ENCODE measurements at places on chromosomes 16 and 17.

GRCh38 chr17:75404223-75404730 is 1.2 kb downstream of the GRB2 start:
- DNase-seq = peak; percentile 93

DNA sequence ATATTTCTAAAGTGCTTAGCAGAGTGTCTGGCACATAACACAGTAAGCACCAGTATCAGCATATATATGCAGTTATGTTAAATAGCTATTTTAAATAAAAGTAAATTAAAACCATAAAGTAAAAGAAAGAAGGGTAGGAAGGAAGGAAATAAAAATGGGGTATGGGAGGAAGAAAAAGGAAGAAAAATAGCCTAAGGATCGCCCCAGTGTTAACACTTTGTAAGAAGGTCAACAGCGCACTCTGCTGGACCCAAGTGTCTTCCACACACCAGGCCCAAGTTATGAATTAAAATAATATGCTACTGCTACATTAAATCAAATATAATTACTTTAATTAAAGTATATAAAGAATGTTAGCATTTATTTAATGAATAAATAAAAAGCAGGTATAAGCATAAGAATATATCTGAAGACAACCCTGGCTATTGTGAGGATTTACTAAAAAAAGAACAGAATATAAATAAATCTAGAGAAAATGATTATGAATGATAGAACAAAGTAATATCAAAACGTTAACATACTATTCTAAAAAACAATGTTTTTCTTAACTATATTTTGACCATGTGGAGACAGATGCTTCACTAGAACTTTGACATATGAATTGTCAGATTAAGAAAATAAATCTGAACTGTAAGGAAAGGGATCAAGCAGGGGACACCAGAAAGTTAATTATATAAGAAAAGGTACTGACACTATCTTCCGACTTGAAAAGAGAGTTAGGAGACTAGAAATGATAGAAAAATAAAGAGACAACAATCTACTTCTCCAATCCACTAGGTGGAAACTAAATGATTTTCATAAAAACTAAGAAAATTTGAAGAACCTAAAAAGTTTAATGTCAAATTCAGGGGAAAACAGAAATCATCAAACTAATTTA is 25.9 kb downstream of the BRIP1 start:
- peak; percentile 87 for DNase-seq

- DNase-seq = no peak
Measured at GRCh38 chr17:51819341-51820219, 338.9 kb downstream of the CA10 start.

DNA sequence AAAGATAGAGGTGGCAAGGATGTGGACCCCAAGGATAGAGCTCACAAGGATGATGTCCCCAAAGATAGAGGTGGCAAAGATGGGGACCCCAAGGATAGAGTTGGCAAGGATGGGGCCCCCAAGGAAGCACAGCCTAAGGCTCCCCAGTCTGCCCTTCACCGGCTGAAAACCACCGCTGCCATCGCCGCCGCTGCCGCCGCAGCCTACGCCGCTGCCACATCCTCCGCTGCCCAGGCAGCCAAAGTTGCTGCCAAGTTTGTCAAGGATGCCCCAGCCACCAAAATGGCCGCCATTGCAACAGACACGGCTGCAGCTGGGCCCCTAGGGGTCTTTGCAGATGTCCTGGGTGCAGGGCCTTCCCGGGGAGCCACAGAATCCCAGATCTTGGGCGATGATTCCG is 19.9 kb downstream of the C16orf96 start:
- no peak for DNase-seq

DNA sequence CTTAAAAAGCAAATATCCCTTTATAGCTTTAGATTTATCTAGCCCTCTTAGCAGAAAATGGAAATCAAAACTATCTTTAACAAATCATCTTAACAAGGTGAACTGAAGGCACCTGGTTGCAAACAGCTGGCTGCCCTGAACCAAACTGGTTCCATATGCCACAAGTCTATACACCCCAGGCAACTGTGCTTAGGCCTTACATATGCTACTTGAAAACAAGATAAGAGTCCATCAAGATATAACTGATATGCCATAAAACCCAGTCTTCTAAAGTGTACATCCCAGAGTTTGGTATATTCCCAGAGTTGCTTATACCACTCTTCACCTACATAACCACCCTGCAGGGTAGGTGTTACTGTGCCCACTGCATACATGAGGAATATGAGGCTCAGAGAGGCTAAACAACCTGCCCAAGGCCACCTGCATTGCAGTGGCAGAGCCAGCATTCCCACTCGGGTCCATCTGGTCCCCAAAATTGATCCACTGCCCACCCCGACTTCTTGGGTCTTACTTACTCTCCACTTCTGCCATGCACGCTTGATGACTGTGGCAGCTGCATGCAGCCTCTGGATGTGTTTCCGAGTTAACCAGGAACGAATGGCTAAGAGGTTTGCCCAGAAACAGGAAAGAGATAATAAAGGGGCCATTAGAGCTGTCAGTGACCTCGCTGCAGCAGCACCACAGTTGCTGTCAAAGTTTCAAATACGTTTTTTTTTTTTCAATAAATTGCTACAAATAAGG is 12.2 kb downstream of the ZNHIT3 start:
- no peak for DNase-seq

- DNase-seq = no peak
Measured at GRCh38 chr17:10045871-10046658, 141.0 kb upstream of the RCVRN start.

DNA sequence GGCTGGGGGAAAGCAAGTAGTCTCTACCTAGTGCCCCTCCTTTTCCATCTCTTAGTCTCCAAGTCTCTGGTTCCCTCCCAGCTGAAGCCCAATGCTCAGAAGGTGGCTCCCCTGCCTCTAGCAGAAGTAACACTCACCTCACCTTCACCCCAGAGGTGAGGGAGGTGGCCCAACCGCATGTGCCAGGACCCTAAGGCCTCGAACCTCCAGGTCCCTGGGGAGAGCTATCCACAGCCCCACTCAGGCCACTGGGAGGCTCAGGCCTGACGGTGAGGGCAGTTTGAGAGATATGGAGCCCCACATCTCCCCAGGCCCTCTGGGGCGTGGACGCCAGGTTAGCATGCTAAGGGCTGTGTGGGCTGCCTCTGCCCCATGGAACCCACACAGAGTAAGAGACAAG is 5.8 kb downstream of the CBLN1 start:
- DNase-seq = no peak

DNA sequence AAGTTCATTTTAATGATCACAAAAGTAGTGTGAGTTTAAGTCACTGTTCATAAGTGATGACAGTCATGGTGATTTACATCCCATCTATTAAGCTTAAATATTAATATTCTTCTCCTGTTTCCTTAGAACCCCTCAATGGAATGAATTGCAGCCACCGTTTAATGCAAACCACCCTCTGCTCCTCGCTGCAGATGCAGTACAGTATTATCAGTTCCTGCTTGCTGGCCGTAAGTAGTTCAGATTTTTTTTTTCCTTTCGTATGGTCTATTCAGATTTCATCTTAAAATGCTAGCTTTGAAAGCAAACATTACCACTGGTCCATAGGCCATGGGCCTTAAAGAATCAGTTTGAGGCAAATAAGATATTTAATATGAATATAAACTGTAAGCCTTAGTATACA is 359.0 kb upstream of the TBX2 start:
- DNase-seq = no peak

DNA sequence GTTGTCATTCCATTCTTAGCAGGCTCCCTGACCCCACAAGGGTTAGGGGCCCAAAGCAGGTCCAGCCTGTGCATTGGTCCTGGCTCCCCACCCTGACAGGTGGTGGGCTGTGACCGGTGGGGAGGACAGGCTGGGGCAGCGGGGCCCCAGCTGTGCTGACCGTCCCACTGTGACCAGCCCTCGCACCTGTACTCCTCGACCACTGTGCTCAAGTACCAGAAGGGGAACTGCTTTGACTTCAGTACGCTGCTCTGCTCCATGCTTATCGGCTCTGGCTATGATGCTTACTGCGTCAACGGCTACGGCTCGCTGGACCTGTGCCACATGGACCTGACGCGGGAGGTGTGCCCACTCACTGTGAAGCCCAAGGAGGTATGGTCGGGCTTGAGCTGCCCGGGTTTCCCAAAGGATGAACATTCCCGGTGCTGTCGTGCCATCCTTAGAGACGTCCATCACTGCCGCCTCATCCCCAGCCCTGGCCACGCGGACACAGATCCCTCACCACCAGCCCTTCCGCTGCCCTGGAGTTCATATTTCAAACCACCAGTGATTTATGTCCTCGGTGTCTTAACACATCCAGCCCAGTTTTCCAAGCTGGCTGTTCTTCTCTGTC is 7.3 kb downstream of the DRC7 start:
- DNase-seq = no peak

DNA sequence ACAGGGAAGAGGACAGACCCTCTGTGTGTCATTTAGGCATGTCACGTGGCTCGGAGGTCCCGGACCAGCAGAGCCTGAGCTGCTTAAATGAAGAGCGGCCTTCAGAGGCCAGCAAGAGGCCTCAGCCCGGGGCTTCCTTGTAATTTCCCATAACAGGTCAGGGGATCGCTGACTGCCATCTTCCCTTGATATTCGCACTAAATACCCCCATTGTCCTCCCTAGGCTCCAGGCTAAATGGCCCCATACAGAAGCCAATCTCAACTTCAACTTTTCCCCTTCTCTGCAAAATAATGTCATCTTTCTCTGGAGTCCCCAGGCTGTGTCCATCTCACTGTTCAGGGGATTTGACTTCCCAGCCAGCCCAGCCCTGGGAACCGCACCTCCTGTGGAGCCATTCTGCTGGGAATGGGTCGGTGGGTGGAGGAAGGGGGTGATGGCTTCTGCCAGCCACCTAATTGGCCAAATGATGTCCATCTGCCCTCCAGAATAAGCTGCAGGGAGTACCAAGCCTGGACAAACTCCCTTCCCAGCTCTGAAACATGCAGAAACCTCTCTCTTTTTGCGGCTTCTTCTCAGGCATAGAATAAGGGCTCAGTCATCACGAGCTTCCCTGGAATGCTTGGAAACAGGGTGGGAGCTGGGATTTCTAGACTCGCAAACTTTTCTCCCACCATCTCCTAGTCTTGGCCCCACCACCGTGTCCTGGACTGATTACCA is 129.9 kb downstream of the SDK2 start:
- no peak for DNase-seq

DNA sequence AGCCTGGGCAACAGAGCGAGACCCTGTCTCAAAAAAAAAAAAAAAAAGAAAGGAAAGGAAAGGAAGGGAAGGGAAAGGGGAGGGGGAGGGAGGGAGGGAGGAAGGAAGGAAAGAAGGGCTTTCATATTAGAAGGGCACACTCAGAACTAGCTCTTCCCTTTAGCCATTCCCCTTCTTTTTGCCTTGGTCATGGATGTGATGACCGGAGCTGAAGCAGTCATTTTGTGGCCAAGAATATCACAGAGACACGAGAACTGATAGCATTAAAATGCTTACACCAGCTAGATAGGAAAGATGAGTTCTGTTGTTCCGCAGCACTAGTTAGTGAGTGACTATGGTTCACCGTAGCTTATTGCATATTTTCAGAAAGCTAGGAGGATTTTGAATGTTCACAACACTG is 32.8 kb upstream of the TNRC6A start:
- DNase-seq = no peak

- DNase-seq = no peak
Measured at GRCh38 chr16:15636392-15636873, 6.5 kb downstream of the MARF1 start.

GRCh38 chr17:68296217-68297191 is 5.2 kb downstream of the ARSG start:
- DNase-seq = no peak

DNA sequence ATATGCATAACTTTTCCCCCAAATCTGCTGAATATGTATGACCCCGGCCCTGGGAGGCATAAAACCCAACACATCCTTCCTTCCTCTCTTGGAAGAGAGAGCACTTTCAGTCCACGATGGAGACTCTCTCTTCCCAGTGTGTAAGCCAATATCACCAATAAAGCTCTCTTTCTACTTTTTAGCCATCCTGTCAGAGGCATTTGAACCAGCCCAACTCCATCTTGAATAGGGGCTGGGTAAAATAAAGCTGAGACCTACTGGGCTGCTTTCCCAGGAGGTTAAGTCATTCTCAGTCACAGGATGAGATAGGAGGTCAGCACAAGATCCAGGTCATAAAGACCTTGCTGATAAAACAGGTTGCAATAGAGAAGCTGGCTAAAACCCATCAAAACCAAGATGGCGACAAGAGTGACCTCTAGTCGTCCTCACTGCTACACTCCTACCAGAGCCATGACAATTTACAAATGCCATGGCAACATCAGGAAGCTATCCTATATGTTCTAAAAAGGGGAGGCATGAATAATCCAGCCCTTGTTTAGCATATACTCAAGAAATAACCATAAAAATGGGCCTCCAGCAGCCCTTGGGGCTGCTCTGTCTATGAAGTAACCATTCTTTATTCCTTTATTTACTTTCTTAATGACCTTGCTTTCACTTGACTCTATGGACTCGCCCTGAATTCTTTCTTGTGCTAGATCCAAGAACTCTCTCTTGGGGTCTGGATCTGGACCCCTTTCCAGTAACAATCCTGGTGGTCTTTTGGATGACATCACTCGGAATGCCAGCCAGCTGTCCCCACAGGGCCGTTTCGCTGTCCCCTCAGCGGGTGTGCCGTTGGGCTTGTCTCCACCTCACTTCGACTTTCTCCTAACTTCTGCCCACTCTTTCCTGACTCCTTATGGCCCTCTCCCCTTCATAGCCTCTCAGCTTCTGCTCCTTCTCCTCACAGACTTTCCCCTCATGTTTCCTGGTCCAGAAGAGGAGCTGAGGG is 53.4 kb upstream of the NKD1 start:
- no peak for DNase-seq

GRCh38 chr17:32827227-32827626 is 49.7 kb downstream of the MYO1D start:
- DNase-seq = no peak

- DNase-seq = no peak
Measured at GRCh38 chr16:19415461-19415860, 2.2 kb upstream of the TMC5 start.

GRCh38 chr16:71412270-71413160 is 29.3 kb downstream of the TLE7 start:
- peak; percentile 77 for DNase-seq

GRCh38 chr17:34672176-34672785 is 92.9 kb downstream of the TMEM132E start:
- DNase-seq = no peak

GRCh38 chr16:22664132-22664531 is 149.8 kb upstream of the HS3ST2 start:
- no peak for DNase-seq

GRCh38 chr16:69469807-69470561 is 45.6 kb downstream of the CYB5B start:
- DNase-seq = no peak

DNA sequence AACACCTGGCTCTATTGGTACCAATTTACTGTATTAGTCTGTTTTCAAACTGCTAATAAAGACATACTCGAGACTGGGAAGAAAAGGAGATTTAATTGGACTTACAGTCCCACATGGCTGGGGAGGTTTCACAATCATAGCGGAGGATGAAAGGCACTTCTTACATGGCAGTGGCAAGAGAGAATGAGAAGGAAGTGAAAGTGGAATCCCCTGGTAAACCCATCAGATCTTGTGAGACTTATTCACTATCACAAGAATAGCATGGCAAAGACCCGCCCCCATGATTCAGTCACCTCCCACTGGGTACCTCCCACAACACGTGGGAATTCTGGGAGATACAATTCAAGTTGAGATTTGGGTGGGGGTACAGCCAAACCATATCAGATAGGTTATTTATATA is 22.6 kb upstream of the GOSR1 start:
- DNase-seq = no peak

Measured in ELR (cell line).